ENCODE measurements at places on chromosomes 16 and 17. TPM values are rescaled to one million over a fixed set of nuclear protein-coding genes. Genes with fewer than 3 reads are reported as not detected.

DNA sequence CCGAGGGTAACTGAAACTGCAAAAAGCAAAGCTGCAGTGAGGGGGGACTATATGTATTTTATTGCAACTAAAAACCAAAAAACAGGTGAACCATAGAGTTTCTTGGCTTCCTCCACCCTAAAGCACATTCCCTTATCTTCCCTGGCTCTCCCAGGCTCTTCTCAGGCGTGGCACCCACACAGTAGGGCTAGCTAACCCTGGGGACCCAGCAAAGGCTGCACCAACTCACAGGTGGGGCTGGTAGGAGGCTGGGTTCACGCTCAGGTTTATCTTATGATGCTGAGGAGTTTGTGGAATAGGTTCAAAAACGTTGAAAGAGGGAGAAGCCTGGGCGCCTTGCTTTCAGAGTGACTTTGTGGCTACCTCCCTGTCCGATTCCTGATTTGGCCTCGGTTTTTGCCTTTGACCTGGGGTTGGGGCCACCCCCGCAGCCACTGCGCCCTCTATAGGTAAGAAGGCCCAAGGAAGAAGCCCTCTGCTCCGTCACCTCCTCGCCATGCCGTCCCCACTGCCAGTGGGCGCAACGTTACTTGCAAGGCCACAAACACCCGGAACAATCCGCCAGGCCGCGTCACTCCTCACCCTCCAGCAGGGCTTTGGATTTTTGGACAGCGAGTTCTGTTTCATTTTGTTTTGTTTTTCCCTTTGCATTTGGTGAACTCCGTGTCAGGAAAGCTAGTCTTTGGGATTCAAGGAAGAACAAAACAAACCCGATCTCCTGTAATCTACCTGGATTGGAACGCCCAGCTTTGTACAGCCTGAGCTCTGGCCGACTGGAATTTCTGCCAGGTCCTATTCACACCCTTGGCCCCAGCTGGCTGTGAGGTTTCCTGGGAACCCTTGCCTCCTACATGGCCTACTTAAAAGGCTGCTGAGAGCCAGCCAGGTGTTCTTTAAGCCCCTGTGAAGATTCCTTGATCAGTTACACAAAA is 60.8 kb downstream of the TBC1D16 start:
- DNase-seq: no peak

DNA sequence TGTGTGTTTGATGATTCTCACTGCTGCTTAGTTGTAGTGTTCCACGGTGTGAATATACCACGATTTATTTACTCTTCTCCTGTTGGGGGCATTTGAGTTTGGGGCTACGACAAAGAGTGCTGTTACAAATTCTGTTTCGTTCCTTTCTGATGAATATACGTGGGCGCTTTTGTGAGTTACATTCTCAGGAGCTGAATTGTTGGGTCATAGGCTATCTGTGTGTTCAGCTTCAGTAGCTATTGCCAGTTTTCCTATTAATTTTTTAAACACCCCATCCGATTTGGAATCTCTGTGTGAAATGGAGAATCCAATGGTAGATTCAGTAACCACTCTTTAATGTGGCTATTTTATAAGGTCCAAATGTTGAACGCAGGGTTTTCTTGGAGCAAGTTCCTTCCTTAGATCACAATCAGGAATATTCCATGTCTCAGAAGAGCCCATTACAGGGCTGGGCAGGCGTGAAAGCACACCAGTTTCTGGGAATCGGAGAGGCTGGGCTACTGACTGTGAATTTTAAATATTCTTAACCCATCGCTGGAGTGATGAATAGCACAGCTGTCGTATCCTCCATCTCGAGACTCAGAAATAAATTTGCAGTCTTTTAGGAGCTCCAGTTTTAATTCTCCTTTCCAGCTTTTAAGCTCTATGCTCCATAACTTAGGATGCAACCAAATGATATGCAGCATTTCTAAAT is 115.9 kb downstream of the PITPNC1 start:
- no peak for DNase-seq

Gene AGRP
- 0.18 TPM for polyA plus RNA-seq

Gene KRTAP4-1
- not detected for polyA plus RNA-seq

Gene EME2
- 10.7 TPM for polyA plus RNA-seq

All from left kidney (tissue), 8 donors.